ENCODE measurements at places on chromosomes 4 and X.

DNA sequence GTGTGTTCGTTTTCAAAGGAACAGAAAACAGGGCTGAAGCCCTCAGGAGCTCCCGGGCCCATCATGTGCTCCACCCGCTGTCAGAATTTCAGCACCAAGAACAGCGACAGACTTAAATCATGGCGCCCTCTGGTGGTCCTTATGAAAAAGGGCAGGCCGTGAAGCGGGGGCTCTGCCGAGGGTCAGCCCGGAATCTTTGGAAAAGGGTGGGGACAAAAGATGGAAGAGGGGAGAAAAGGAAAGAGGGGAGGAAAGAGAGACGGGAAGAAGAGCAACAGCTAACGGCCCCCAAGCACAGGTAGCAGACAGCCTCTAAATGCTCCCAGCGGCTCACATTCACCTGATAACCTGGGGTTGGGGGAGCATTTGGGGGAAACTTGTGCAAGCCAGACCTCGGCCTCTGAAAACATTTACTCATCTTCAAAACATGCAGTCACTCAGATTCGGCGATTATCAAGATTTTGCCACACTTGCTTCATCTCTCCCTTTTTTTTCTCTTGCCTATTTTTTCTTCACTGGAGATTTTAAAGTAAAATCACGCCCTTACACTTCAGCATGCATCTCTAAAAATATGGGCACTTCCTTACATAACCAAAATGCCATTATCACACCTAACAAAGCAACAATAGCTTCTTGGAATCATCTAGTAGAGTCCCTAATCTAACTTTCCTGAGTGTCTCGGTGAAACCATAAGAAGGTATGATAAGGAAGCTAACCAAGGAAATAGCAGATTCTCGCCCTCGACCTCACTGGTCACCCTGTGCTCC lies 28.1 kb upstream of the MAN2B2 start:
- peak; percentile 81 for DNase-seq

- peak; percentile 90 for DNase-seq
These were observed 80.9 kb downstream of the FAM114A1 start for GRCh38 chr4:38948551-38948950.

GRCh38 chrX:24672701-24673190 lies 21.0 kb upstream of the POLA1 start:
- no peak for DNase-seq

DNA sequence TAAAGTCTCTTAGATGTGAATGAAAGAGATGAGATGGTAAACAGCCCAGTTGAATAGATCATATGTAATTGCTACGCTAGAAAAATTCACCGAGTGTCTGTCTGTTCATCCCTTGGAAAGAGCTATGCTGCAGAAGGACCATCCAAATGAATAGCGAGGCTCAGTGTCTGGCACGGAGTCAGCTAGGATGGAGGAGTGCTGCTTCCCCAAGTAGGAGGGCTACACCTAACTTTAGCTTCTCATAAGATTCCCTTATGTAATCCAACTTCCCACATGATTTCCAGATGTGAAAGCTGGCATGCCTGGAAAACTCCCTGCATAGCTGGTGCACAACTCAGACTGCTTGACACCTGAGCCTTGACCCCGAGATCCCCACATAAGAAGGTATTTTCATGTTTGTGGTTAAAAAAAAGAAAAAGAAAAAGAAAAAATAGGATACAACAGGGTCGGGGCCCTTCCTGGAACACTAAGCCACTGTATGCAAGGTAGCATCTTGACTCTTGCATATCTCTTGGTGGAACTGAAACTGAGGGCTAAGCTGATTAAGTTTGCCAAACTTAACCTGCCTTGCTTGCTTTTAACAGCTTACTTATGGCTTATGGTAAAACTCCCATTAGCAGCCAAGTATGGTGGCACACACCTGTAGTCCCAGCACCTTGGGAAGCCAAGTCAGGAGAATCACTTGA lies 82.3 kb downstream of the FREM3 start:
- DNase-seq = no peak

DNA sequence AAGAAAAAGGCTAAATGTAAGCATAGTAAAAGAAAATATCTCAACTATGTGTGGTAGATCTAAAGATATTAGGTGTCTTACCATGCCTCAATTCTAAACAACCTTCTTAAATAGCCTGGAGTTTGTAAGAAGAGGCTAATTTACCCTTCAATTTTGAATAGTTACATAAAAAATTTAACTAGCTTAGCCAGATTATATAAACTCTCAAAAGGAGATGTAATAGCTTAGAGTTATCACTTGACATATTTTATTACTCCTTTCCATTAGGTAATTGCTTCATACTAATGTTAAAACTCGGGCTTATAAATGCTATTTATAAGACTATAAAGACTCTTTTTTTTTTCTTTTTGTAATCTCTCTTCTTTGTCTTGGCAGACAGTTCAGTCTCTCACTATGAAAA lies 297.5 kb upstream of the PABPC4L start:
- DNase-seq = no peak

DNA sequence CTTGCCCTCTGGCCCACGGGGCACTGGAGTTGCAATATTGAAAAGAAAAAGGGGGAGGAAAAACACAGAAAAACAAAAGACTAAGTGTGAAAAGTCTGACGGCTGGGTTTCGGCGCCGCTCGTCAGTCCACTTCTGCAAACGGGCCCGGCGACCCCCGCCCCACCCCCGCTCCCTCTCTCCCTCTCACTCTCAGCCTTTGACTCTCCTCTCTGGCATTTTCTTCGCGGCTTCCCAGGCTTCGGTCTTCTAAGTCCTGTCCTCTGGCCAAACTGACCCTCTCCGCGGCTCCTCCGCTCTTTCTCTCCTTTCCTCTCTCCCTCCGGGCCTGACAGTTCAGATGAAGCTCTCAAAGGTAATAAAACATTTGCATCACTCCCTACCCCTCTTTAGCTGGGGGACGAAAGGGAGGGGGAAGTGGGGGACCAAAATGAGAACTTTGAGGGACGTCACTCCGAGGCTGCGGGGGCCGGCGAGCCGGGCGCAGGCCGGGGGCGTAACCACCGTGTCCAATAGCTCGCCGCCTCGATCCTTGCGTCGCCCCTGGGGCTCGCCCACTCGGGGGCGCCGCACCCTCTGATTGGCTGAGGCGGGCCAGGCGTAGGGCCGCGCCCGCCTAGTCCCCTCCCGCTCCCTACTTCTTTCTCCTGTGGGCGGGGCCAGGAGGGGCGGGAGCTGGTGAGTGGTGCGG lies at the start of gene NKX6-1:
Gene NKX6-1, minus strand, starts transcription at position 358 of the 689 bp plus-strand sequence. CDS start 1,064 bp downstream, outside the sequence.
- DNase-seq = peak; percentile 61

DNA sequence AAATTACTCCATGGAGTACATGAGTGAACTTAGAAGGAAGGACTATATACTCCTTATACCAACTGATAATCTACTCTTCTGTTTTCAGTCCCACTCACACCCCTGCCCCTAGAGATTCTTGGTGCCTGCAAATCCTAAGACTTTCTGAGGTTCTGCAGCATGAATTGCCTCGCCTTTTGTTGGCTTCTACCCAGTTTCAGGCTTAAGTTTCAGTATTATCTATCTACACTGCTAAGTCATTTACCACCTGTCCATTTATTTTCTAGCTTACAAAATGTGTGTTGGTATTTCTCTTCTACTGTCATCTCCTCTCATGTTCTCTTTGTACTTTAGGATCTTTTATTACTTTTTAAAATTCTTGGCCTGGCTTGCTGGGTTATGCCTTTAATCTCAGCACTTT lies 94.4 kb upstream of the AMOT start:
- DNase-seq = no peak

DNA sequence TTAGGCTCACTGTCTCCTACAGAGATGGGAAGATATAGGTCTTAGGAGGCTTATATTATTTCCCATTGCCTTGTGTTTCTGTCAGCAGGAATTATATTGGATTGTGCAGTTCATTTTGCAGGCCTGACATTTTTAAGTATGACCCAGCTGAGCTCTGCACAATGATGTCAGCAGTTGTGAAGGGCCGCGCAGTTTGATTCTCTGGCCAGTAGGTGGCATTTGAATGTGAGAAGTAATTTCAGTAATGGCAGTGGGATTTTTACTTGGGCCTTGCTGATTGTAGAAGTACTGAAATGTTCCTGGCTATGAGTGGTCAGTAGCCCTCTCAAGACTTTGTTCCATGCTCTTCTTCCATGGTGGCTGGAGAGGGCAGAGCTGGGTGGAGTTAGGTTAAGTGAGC lies 247.2 kb upstream of the MTMR8 start:
- DNase-seq = no peak

- DNase-seq = no peak
These were observed 60.8 kb upstream of the CDKN2AIP start for GRCh38 chr4:183383606-183384005.

GRCh38 chr4:186024637-186025407 lies 44.1 kb upstream of the TLR3 start:
- no peak for DNase-seq

DNA sequence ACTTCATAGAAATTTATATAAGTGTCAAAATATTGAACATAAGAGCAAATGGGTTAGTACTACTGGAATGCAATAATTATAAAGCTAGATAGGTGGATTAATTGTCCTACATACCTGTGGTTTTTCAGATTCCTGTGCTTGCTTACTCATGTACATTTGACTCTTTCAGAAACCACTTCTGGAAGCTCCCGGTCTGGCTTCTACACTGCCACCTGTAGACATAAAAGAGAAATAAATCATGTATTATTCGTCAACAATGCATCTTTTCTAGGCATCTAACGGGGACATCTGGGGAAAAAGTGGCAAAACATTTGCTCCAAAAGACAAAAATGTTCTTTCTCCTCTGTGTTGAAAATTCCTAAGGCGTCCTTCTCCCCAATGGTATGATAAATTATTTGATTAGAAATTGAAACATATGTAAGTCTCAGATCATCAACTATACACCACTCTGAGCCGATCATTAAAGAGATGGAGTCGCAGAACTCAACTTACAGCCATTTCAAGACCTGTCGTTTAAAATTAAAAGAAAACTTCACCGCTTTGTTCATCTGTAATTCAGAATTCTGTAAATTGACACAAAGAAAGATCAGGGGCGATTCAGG lies 648.7 kb upstream of the DIPK2B start:
- DNase-seq = peak; percentile 91

DNA sequence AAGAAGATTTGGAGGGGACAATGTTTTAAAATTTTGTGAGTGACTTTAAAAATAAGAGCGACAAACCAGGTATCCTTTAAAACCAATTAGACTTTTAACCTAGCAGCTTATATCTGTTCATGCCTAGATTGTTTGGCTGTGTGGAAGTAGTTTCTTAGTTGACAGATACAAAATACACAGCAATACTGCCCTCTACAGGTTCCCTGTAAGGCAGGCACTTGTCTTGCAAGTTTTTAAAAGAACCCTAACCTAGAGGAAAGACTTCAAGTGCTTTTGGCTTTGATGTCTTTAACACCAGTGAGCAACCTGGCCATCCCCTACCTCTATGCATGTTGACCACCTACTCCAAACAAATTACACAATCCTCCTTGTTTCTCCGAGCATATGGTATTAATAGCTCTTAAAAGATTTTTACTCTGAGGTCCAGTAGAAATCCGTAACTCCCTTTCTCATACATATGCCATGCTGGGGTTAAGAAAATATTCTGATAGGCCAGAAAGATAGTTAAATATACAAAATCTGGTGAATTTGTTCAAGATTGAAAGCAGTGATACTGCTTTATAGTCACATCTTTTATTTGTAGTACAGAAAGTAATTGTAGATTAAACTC lies 273.0 kb downstream of the ARHGAP24 start:
- peak; percentile 75 for DNase-seq

GRCh38 chr4:72531768-72532290 lies 37.2 kb downstream of the ADAMTS3 start:
- DNase-seq = no peak

- no peak for DNase-seq
These were observed 421.7 kb upstream of the HTR2C start for GRCh38 chrX:114162068-114162735.

GRCh38 chr4:181517491-181517890 lies 725.7 kb upstream of the TENM3 start:
- DNase-seq = no peak

DNA sequence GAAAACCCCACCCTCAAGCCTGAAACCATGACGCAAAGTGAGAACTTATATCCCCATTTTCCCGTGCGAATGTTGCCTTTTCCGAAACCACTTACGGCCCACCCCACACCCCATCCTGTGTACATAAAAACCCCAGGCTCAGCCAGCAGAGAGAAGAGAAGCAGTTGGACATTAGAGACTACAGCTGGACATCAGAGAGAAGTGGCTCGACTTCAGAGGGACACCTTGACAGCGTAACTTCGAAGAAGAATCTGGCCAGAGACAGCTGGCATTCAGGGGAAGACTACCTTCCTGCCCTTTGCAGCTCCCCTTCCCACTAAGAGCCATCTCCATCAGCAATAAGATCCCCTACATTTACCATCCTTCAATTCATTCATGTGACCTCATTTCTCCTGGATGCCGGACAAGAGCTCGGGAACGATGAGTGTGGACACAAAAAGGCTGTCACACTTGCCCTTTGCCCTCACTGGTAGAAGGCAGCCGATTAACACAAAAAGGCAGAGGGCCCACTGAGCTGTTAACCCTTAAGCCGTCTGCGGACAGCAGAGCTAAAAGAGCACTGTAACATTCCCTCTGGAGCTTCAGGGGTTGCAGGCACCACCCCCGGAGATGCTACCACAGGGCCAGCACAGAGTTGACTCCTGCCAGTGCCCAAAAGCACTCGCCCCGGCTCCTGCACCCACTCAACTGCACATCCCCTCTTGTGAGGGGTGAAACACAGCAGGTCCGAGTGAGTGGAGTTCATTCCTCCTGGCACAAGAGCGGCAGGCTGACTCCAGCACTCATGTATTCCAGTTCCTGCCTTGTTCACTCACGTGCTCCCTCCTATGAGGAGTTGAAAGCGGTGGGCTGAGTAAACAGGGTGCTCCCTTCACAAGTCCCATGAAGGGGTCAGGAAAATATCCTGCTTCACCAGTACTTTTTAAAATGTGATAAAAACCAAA lies 7.5 kb downstream of the CHM start:
- DNase-seq = no peak

DNA sequence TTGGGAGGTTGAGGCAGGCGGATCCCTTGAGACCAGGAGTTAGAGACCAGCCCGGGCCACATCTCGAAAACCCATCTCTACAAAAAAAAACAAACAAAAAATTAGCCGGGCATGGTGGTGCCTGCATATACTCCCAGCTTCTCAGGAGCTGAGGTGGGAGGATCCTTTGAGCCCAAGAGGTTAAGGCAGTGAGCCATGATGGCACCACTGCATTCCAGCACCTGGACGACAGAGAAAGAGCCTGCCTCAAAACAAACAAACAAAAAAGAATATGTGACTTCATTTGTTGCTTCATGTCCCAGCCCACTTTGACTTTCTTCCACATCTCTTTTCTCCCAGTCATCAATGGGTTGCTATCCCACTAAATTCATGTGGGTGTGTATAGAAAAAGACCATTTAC lies 79.7 kb downstream of the BCOR start:
- DNase-seq = no peak

DNA sequence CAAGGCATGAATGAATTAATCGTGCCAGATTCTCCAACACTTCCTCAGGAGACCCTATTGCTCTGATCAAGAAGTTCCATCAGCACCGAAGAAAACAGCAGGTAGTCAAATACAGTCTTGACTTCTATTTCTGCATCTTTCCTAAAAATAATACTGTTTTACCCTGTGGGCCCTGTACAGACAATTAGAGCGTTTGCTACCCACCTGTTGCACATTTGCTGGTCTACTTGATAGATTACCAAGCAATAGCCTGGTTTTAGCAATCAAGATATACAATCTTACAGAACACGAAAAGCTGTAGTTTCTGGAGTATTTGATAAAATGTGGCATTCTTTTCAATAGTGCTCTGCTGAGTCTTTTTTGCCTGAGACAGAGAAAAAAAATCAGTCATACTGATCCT lies 12.3 kb downstream of the GPR174 start:
- no peak for DNase-seq

All from ELR (cell line).